ENCODE measurements at places on chromosomes 2 and 18.

GRCh38 chr2:116517936-116518335 lies 1296.6 kb upstream of the DDX18 start:
- no peak for DNase-seq

DNA sequence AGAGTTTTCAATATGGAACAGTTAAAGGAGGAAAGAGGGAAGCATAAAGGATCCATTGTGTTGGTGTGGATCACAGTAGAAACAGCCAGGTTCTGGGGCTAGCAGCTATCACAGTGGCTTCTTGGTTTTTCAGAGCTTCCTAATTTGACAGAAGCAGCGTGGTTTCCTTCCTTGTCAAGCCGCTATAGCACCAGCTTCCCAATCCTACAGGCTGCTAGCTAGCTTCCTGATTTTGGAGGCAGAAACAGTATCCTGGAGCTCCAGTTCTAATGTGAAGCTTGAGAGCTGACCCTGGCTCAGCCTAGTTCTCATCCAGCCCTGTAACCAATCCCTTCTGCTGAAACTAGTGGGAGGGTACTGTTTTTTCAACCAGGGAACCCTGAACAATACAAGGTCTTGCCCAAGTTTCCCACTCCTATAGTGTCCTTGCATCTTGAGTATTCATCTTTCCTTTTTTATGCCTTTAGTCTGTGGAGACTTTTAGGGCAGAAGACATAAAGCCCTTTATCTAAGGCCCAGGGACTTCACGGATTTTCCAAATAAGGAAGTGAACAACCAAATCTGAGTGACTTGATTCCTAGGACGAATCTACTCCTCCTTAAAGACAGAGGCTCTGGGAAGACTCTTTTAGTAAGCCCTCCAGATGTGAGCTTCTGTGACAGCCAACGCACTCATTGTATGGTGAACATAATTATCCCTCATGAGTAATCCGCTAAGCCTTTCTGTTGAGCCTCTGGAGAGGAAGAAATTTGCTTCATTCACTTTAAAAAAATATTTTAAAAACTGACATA lies 33.8 kb downstream of the CCDC93 start:
- DNase-seq: peak; percentile 60

DNA sequence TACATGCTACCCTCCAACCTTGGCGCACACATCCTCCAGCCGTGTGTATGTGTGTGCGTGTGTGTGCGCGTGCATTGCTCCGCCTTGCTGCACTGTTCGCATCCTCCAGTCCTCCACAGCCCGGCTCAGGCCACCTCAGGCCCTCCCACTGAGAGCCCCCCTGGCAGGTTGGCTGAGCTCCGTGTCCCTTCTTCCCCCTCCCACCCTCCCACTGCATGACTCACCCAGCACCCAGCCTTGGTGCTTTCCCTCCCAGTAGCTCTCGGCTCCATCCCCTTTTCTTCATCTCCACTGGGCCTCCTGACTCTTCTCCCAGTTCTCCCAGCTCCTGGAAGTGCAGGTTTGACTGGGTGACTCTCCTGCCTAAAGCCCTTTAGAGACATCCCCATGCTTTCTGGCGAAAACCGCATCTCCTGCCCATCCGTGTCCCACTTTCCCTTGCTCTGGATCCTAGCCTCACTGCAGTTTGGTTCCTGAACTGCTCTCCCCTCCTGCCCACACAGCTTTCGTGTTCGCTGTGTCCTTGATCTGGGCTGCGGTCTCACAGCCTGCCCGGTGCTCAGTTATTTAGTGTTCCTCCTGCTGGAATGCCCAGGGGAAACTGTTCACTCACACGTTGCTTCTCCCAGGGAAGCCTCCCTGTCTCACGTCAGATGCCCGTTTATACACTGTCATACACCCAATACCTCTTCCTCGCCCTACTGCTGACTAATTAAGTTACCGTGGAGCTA lies 4.9 kb downstream of the TMEM177 start:
- no peak for DNase-seq

- peak; percentile 41 for DNase-seq
Measured at GRCh38 chr2:11967946-11968465, 221.6 kb downstream of the LPIN1 start.
